ENCODE measurements at places on chromosomes 11 and 22. TPM values are rescaled to one million over a fixed set of nuclear protein-coding genes. Genes with fewer than 3 reads are reported as not detected.

The ARHGAP32 gene
- 4.9 TPM for total RNA-seq

The MMP27 gene
- total RNA-seq: not detected

The ATF4 gene
- total RNA-seq: 353 TPM

The PLAAT5 gene
- not detected for total RNA-seq
